ENCODE measurements at places on chromosomes 11 and 22. TPM values are rescaled to one million over a fixed set of nuclear protein-coding genes. Genes with fewer than 3 reads are reported as not detected.
A peak's percentile ranks its signal among the peaks of the same experiment; 100 is the strongest.

Gene CASP4
- 122 TPM for total RNA-seq

Gene PARVG
- total RNA-seq: 38.0 TPM

Gene LINC01488
- total RNA-seq: not detected

Gene MS4A4E
- 7.1 TPM for total RNA-seq

Gene MS4A12
- not detected for total RNA-seq

Gene CCND1
- 44.1 TPM for total RNA-seq

Gene MS4A6E
- not detected for total RNA-seq

Gene SLC37A2
- total RNA-seq: 15.6 TPM

Gene APOBEC3B
- total RNA-seq: not detected

Gene CCDC88B
- total RNA-seq: 24.1 TPM

Gene TMEM45B
- total RNA-seq: 0.19 TPM

Gene OR5L2
- not detected for total RNA-seq

Gene P2RY2
- 0.72 TPM for total RNA-seq

GRCh38 chr11:79390477-79390876, 50.4 kb downstream of the TENM4 start:
- no peak for DNase-seq

- DNase-seq: no peak
Measured at GRCh38 chr11:12376259-12377081, 901 bp upstream of the PARVA start.

- no peak for DNase-seq
Measured at GRCh38 chr11:81459766-81460306, 1273.8 kb downstream of the FAM181B start.

- no peak for DNase-seq
Measured at GRCh38 chr11:110763249-110764011, 51.2 kb upstream of the ARHGAP20 start.

DNA sequence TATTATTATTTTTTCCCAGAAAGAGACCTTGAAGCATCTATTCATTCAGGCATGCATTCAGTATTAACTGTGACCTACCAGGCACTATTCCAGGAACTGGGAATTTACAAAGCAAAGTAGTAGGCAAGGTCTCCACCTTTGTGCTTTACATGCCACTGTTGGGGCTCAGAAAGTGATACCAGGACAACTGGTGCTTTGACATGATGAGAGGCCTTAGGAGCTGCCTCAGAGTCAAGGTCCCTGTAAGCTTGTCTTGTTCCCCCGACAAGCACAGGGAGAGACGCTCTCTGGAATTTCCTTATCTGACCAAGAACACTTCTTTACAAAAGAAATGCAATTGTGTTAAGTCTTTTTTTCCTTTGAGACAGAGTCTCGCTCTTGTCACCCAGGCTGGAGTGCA, 2.3 kb upstream of the HMOX1 start:
- DNase-seq: no peak

DNA sequence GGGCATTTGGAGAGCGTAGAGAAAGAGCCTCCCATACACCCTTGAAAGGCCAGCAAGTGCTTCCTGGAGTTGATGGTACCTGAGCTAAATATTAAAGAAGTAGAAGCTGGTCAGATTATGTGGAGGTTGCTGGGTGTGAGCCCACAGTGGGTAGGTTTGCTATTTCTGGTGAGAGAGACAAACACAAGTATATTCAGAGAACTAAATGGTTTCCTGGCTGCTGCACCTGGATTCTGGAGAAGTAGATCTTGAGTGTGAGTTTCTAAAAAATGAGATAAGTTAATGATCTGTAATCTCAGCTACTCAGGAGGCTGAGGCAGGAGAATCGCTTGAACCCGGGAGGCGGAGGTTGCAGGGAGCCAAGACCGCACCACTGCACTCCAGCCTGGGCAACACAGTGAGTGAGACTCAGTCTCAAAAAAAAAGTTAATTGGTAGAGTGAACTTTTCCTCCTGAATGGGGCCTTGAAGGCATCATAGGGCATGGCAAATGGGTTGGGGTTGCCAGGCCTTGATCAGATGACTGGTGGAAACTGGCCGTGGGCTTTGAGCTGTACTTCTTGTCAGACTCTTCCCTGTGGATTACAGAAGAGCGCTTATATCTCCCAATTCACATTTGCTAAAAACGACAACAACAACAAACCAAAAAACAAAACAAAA, 75.8 kb downstream of the ADAMTS15 start:
- no peak for DNase-seq

DNA sequence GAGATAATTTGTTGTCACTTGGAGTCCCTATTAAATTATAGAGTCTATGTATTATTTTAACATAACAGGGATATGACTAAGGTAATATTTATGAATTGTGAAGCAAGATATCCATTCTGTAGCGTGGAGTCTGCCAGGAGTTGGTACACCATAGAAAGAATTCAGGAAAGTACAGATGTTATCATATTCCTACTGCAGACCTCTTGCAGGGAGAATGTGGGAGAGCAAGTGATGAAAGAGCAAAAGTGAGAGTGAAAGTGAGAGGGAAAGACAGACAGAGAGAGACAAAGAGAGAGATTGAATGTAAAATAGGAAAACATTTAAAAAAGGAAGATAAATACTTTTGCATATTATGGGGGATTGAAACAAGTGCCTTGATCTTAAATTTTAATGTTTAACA, 468.8 kb downstream of the CNTN5 start:
- no peak for DNase-seq

DNA sequence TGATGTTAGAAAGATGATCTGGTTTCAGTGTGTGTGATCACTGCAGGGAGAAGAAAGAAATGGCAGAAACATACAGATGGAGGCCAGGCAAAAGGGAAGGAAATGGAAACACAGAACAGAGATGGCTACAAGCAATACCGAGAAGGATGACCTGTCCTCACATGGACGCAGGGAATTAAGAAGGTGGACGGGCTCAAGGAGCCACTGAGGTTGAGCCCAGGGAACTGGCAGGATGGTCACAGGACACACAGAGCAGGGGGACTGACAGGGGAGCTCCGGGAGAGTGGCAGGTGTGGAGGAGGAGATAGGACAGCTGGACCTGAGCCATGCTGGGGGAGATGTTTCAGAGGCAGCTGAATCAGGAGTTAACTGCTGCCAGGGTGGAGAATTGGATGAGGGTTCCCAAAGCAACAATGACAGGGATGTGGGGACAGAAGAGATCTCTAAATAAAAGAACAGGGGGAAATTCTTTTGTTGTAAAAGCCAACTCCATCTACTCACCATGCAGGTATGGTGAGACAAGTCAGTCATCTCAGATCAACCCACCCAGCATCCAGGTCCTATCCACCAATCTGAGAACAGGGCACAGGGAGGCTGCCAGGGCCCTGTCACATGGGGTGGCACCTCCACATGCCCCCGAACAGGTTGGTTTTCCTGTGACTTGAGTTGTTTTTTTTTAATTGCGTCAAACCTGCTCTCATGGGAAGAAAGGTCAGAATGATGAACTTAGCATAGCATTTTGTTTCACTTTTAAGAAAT, 26.3 kb downstream of the KLHL22 start:
- DNase-seq: no peak

GRCh38 chr11:111047374-111047773, 198.2 kb upstream of the POU2AF2 start:
- no peak for DNase-seq

DNA sequence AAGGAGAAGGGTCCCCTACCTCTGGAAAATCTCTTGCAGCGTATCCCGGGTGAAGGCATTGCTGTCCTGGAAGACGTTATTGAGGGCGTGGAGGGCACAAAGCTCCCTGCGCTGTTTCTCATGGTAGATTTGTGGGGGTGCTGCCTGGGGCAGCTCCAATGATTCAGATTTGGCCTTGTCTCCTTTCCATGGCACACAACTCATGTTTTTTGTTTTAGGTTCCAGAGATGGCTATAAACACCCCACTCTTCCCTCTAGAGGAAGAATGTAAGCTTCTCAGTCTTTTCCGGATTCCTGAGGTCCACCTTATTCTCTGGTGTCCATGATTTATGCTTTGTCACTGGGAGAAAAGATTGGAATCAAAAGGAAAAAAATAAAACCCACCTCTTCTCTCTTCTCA, 959 bp downstream of the JOSD1 start:
- DNase-seq: no peak

DNA sequence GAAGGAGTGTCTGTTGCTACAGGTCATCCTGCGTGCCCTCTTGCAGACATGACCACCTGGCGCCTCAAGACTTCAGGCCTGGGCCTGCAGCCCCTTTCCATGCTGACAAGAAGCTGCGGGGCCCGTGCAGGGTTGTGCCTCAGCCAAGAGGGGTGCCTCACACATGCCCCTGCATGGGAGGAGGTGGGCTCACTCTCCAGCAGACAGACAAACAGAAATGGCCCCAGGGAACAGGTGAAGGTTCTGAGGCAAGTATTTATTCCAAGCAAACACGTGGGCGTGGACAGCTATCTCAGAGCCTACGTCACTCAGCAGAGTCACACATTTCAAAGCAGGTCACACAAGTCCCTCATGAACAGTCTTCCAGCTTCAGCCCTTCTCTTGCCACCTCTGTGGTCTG, 5.9 kb upstream of the SYCE3 start:
- DNase-seq: no peak

DNA sequence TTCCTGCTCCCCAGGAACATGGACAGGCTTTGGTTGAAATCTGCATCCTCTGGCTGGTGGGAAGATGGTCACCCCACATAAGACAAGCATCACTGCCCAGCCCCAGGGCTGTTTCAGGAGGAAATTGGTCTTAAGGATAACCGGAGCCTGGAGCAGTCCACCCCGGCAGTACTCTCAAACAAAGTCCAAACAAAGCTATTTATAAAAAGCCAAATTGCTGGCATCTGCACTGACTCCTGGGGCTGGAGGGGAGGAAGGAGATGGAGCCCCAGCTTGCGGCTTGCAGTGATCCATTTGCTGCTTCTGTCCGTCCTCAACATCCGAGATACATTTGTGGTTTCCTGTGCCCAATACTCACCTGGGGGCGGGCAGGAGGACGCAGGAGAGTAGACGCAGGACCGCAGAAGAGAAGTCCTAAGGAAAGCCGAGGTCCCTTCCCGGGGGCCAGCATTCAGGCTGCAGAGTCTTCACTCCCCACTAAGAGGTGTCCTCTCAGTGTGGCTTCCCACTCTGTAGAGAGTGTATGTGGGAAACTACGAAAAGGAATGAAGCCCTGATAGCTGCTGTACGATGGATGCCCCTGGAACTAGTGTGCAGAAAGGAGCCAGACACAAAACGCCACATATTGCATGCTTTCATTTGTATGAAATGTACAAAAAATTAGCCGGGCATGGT, 107.3 kb upstream of the FGF3 start:
- DNase-seq: no peak

GRCh38 chr22:23772649-23773473, at the start of gene MMP11:
MMP11 (plus strand) TSS chr22:23772849; CDS start chr22:23772871, 22 bp downstream.
- no peak for DNase-seq

- DNase-seq: no peak
Measured at GRCh38 chr11:126992804-126993111, 7.8 kb downstream of the KIRREL3 start.

GRCh38 chr22:29691636-29692326, 28.0 kb upstream of the CABP7 start:
- DNase-seq: no peak

DNA sequence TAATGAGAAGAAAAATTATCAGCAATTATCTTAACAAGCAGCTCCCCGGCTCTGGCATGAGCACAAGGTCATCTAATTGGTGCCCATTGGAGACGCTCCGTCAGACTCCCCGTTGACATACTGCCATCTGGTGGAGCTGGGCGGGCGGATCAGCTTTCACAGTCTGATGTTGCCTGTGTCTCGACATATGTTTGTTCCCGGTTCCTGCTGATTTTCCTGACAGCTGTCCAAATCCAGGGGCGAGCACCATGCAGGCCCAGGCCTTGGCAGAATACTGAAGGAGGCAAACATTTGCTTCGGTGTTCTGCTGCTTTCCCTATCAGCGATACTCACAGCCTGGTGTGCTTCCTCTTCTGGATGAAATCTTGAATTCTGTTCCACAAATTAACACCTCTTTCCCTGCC, 43.8 kb upstream of the BARX2 start:
- peak; percentile 78 for DNase-seq

DNA sequence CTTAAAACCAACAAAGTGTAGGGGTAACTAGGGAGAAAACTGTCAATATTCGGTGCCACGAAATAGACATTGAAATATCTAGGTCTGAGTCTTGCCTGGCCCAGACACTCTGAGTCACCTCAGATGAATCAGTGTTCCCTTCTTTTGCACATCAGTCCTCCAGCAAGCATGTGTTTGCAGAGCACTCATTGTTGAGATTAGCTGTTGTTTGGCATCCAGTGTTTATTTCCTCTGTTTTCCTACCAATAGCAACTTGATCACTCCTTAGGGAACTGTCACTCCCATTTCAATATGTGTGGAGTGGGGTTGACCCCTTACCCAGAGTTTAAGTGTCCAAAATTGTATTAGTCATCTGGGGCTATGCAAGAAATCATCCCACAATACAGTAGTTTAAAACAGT, 4.7 kb upstream of the ASCC2 start:
- DNase-seq: no peak

- DNase-seq: no peak
Measured at GRCh38 chr22:31246687-31247086, 34.6 kb downstream of the LIMK2 start.

GRCh38 chr11:120637131-120637530, 125.6 kb downstream of the GRIK4 start:
- DNase-seq: no peak

DNA sequence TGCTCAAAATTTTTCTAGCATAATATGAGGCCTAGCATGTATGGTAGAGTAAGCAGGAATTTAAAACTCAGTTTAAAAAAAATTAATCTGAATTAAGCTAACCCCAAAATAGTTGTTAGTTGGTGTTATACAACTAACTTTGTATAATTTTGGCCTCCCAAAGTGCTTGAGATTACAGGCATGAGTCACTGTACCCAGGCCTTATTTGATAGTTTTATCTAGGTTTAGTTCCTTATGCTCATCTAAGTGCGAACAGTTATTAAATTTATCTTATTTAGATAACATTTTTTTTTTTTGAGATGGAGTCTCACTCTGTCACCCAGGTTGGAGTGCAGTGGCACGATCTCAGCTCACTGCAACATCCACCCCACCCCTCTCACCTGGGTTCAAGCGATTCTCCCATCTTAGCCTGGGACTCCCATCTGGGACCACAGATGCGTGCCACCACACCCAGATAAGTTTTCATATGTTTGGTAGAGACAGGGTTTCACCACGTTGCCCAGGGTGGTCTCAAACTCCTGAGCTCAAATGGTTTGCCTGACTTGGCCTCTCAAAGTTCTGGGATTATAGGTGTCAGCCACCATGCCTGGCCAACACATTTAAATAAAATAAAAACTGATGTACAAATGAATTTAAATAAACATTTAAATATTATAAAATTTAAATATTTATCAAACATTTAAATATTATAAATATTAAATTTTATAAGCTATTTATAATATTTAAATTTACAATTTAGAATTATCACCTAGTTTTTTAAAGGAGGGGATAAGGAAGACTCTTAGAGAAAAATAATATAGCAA, 7.5 kb downstream of the IL18 start:
- DNase-seq: no peak

GRCh38 chr11:129657866-129658525, 157.7 kb upstream of the TMEM45B start:
- DNase-seq: no peak

- no peak for DNase-seq
Measured at GRCh38 chr11:84930863-84931262, 696.3 kb downstream of the DLG2 start.

DNA sequence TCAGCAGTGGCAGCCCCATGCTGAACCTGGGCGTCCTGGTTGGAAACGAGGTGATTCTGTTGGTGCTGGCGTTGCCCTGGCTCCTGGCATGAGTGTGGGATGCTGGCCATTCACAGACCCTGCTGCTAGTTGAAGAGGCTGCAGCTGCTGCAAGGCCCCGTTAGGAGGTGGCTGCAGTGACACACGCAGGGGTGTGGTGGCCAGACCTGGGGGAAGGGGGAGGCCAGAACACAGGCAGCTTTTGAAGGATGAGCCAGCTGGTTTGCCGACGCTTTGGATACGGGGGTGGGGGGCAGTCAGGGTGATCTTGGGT, 77.2 kb downstream of the MORC2 start:
- DNase-seq: no peak

All from omental fat pad (tissue), 4 donors.